ENCODE measurements at places on chromosomes 5 and 9. TPM values are rescaled to one million over a fixed set of nuclear protein-coding genes. Genes with fewer than 3 reads are reported as not detected.

DNA sequence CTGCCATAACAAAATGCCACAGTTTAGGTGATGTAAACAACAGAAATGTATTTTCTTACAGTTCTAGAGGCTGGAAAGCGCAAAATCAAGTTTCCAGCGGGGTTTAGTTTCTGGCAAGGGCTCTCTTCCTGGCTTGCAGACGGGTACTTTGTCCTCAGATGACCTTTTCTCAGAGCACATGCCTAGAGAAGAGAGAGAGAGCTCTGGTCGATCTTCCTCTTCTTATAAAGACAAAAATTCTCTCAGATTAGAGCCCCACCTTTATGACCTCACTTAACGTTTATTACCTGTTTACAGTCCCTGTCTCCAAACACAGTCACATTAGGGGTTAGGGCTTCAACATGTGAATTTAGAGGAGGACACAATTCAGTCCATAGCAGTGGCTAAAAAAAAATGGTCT is 119.7 kb downstream of the CETN3 start:
- no peaks in the 10 kb centered on the region for H3K27me3 ChIP-seq
- no peak for DNase-seq
- H3K4me3 ChIP-seq, result no peak overlapping the region
- H3K4me1 ChIP-seq, result no peaks in the 10 kb centered on the region
- no peak overlapping the region for H3K27ac ChIP-seq
- no peaks in the 10 kb centered on the region for H3K36me3 ChIP-seq

GRCh38 chr5:134989266-134989830 is 21.6 kb downstream of the CATSPER3 start:
- no peak for DNase-seq
- H3K27me3 ChIP-seq, result peaks cover 9% of the 10 kb centered on the region
- H3K36me3 ChIP-seq, result 0 out of 2 replicates have a peak, but pooled peaks cover 8% of the 10 kb centered on the region

GRCh38 chr5:169122951-169123350 is 178.0 kb downstream of the SLIT3 start:
- H3K27ac ChIP-seq, result no peak overlapping the region
- H3K36me3 ChIP-seq, result no peaks in the 10 kb centered on the region
- no peaks in the 10 kb centered on the region for H3K27me3 ChIP-seq
- H3K4me3 ChIP-seq, result no peak overlapping the region

DNA sequence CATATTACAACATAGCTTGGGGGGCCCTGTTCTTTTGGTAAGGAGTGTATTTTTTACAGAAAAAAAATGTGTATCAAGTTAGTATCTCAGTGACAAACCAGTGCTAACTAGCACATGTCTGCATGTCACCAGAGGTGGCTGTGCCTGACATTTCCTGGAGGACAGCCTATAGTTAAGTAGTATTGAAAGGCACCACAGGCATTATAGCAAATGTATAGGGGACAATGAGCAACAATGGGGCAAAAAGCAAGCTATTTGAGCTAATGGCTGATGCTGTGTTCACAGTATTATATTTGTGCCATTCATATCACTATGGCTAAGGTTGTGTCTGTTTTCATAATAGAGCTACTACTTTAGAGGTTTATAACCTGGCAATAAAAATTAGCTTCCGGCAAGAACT is 1644.0 kb downstream of the MAT2B start:
- H3K27me3 ChIP-seq, result no peaks in the 10 kb centered on the region
- no peak overlapping the region for H3K4me3 ChIP-seq
- H3K4me1 ChIP-seq, result no peaks in the 10 kb centered on the region
- DNase-seq, result no peak

DNA sequence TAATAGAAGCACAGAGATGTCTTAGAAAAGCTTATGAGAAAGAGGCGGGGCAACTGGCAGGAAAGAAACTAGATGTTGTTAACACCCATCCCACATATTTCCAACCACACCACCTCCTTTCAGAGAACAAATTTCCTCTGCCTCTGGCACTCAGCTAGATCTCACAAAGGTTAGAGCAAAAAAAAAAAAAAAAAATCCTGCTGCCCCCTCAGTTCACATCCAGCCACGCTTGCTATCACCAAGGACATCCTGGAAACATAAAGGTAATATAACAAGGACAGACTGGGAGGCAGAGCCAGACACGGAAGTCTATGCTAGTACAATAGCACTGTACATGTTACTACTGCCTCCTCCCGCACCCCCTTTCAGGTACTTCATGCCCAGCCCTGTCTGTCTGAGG is 238.0 kb upstream of the PTGER4 start:
- H3K36me3 ChIP-seq, result peaks cover 11% of the 10 kb centered on the region
- no peak for DNase-seq
- no peak overlapping the region for H3K27ac ChIP-seq
- H3K27me3 ChIP-seq, result no peaks in the 10 kb centered on the region

DNA sequence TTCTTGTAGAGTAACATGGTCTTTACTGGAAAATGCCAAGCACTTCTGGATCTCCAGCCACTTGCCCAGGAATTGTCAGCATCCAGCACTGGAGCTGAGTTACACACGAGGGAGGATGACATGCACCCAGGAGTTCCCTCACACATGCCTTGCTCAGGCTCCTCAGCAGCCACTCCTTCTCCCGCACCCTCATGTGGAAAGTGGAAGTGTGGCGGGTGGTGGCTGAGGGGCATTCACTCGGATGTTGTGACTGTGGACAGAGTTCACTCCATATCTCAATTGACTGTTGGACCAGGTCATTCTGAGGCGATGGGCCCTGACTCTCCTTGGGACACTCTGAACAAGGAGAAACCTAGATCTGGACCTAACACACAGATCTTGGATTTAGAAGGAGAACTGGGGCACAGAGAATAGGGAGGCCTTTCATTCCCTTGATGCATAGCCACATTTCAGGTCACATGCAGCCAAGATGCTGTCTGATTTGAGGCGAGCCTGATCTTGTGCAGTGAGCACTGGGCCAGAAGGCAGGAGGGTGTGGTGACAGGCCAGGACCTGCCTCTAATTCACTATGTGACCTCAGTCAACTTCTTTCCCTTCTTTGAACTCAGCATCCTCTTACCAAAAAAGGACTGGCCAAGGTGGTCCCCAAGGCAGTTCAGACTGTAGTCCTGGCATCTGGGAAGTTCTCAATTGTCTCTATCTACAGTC is 62.1 kb downstream of the CYSTM1 start:
- peaks cover 31% of the 10 kb centered on the region for H3K4me1 ChIP-seq
- H3K36me3 ChIP-seq, result no peaks in the 10 kb centered on the region
- DNase-seq, result no peak
- no peak overlapping the region for H3K4me3 ChIP-seq
- peaks cover 2% of the 10 kb centered on the region for H3K27me3 ChIP-seq
- H3K27ac ChIP-seq, result no peak overlapping the region

DNA sequence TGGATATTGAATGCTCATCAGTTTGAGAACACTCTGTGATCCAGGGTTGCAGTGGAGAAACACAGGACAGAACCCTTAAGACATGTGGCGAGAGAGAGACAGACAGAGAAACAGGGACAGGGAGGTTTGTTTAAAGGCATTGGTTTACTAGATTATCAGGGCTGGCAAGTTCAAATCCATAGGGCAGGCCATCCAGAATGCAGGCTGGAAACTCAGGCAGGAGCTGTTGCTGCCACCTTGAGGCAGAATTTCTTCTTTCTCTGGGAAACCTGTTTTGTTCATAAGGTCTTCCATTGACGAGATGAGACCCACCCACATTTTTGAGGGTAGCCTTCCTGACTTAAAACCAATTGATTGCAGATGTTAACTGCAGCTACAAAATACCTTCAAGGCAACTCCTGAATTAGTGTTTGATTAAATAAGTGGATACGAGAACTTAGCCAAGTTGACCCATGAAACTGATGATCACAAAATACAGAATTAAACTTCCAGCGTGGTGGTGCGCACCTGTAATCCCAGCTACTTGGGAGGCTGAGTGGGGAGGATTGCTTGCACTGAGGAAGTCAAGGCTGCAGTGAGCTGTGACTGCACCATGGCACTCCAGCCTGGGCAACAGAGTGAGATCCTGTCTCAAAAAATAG is 55.9 kb downstream of the NSUN2 start:
- H3K4me3 ChIP-seq, result no peak overlapping the region
- H3K4me1 ChIP-seq, result peaks cover 19% of the 10 kb centered on the region
- DNase-seq, result peak; percentile 67
- no peaks in the 10 kb centered on the region for H3K36me3 ChIP-seq

DNA sequence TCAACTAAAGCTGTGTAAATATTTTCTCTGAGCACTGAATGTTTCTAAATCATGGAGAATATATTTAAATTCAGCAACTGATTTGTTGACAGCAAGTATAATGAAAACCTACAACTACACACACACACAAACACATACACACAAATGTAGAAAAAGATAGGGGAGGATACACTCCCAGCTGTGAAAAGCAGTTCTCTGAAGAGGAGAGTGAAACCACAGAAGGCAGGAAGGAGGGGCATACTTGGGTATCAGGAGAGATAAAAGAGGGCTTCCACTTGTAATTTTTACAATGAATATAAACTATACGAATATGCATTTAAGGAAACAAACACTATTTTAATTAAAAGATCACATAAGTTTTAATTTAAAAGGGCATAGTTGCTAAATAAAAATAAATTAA is 227.8 kb upstream of the SLC24A2 start:
- H3K27ac ChIP-seq, result no peak overlapping the region
- H3K4me1 ChIP-seq, result no peaks in the 10 kb centered on the region
- no peaks in the 10 kb centered on the region for H3K27me3 ChIP-seq
- no peak overlapping the region for H3K4me3 ChIP-seq

OGN gene
- total RNA-seq, result not detected

GCNT1 gene
- total RNA-seq, result 23.8 TPM

TBC1D13 gene
- 28.5 TPM for total RNA-seq

AK3 gene
- total RNA-seq, result 43.7 TPM

All from HFFc6 (cell line).